ENCODE measurements at places on chromosomes 16 and 17.

- DNase-seq, result no peak
Observed at GRCh38 chr16:3119701-3120408, 7.5 kb downstream of the ZNF205 start.

GRCh38 chr17:4527566-4528125 lies 27.5 kb downstream of the MYBBP1A start:
- DNase-seq, result no peak

- no peak for DNase-seq
Observed at GRCh38 chr17:45289301-45290268, 27.2 kb downstream of the MAP3K14 start.

- no peak for DNase-seq
Observed at GRCh38 chr16:60041671-60042070, 1307.6 kb upstream of the GOT2 start.

- no peak for DNase-seq
Observed at GRCh38 chr17:75456039-75456416, 407 bp upstream of the TMEM94 start.

DNA sequence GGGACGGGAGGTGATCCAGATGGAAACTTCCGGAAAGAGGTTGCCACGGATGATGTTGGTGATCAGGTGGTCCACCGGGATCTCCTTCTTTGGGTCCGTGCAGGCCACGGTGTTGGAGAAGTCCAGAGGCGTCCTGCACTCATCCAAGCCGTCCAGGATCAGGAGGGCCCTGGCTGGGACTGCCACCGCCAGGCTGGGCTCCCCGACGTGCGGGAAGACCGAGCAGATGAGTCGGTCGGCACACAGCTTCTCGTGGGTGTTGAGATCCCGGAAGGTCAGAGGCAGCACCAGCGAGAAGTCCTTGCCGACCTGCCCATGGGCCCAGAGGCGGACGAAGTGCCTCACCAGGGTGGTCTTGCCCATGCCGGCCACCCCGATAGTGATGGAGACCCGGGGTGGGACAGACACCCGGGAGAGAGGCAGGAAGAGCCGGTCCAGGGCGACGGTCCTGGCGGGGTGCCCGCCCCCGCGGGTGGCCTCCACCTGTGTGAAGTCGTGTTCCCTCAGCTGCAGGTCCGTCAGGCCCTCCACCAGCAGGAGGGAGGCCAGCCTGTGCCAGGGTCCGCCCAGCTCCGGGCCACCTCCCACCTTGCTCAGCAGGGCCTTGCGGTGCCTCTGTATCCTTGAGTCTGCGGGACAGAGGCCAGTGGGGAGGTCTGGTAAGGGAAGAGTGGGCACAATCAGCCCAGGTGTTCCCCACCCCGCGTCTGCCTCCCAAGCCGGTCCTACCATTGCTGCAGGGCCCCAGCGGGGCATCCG lies 12.9 kb downstream of the NLRC3 start:
- DNase-seq, result no peak

DNA sequence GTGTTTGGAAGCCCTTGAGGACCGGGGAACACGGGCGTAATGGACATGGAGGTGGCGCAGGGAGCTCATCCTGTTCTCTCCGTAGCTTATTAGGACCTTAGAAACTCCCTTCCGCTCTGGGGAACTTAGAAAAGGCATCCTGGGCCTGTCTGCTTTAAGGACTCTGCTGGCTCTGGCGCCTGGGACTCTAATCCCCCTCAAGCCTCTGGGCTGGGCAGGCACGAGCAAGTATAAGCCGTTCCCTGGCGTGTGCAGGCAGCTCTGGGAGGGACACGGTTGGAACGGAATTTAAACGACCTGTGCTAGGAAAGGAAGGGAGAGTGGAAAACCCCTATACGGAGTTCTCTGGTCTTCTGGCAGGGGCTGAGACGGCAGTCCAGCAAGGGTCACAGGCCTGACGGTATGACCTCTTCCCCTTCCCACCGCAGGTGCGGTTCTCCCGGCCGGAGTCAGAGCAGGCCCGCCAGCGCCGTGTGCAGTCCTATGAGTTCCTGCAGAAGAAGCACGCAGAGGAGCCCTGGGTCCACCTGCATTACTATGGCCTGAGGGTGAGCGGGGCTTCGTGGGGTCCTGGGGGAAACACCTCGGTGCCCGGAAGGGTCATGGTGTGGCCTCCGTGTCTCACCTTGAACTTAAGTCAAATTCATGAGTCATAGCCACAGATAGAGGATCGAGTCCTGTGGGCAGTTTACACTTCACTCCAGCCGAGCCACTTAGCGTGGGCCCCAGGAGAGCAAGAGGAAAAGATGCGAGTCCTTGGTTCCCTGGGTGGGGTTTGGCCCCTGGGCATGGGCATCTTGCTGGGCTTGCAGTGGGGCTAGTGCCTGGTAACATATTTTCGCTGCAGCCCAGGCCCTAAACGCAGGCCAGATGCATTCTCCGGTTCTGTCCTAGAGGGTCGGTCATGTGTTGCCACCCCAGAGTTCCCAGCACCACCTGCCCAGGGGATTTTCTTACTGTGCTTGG lies 17.7 kb downstream of the POLR3E start:
- DNase-seq, result no peak

DNA sequence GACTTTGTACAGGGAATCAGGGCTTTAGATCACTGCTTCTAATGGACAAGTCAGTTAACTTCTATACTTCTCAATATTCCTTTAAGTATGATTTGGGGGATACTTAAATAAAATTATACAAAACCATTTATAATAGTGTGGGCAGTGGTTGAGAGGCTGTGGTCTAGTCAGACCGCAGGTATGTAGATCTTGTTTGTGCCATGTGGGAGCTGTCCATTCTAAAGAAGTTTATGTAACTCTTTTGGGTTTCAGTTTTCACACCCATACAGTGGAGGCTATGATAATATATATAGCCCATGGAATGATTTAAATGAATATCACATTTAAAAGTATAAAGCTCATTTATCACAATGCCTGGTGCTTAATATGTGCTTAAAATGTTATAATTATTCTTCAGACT lies 654.3 kb upstream of the KIF2B start:
- no peak for DNase-seq

DNA sequence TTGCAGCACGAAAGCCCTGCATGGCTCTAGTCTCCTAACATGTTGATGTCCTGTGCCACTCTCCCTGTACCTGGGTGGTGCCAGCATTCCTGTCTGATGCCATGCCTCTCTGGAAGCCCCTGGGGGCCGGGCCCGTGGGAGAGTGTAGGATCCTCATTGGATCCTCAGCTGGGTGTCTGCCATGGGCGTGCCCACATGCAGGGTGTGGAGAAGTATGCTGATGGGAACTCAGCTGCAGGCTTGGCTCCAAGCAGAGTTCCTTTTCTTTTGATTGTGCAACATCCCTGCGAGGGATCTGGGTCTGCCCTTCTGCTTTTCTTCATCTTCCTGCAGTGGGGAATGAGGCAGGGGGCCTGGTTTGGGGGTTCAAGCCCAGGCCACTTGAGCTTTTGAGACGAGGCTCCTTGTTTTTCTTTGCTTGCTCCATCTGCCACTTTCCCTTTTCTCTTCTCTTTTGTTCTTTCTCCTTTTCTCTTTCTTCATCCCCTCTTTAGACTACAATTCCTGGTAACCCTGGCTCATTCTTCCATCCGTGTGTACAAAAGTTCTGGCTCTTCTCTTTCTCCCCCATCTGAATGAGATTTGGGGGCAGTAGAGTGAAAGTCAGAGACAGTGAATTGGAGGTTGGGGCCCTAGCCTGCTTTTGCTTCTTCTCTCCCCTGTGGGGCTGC lies 32.9 kb downstream of the KSR1 start:
- DNase-seq, result no peak

- DNase-seq, result no peak
Observed at GRCh38 chr16:85162478-85163277, 50.4 kb upstream of the CIBAR2 start.

DNA sequence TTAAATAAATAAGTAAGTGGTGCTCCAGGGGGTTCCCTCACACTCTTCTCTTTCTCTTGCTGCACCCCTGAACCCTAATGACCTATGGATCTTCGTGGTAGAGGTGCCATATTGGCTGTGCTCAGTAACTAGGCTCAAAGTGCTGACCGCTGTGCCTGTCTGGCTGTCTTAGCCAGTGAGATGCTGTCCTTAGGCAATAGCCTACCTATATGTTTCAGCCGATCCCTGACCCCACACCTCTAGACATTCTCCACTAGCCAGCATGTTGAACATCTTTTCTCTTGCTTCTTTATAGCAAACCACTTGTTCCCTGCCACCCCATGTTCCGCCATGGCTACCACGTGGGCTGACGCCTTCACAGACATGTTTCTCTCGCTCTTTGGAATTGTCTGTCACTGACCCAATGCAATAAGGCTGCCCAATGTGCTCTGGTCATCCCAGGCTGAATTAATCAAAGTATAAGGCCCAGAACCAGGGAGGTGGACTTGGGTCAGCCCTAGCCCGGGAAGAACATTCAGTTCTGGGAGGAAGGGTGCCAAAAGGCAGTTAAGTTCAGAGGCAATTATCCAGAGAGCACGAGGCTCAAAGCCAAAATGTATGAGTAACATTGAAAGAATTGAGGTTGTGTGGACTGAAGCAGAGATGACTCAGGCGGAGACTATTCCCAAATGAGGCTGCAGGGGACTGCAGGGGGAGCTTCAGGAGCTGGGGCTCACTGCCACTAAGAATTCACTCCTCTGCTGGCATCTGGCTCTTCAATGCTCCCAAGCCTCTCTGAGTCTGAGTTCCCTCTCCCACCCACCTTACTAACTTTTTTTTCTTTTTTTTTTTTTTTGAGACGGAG lies 28.7 kb upstream of the TNRC6A start:
- DNase-seq, result no peak

DNA sequence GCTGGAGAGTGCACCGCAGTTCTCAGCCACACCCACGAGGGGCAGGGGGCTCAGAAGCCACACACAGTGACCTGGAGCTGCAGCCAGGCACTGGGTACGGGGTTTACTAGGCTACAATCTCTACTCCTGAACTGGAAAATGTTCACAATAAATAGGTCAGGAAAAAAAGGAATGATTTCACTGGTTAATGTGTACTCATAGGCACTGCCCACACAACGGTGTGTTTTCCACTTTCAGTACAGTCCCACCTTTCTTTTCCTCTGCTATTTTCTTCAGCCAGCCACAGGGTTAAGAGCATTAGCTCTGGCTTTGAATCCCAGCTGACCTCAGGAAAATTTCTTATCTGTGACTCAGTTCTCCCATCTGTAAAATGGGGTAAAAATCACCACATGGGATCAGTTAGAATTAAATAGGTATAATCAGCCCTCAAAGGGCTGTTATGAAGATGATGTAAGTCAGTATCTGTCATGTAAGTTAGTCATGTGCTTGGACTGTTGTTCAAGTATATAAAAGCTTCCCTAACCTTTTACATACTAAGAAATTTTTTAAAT lies 35.7 kb downstream of the ZCCHC14 start:
- DNase-seq, result no peak

DNA sequence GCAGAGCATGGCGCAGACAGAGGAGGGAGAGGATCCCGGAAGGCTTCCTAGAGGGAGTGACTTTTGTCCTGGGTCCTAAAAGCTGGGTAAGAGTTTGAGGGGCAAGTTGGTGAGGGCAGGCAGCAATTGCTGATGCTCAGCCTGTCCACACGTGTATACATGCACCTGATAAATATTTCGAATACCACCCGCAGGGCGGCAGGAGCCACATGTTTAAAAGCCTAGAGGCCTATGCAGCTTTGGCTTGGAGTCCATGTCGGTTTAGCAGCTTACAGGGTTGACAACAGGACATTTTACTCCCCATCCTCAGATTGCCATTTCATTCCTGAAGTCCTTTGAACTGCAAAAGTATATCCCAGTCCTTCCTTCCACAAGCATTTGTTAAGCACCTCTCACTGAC lies 99.1 kb downstream of the KATNIP start:
- no peak for DNase-seq

GRCh38 chr17:58250344-58251011 lies 12.1 kb downstream of the LPO start:
- DNase-seq, result no peak

- no peak for DNase-seq
Observed at GRCh38 chr17:73137376-73137775, 27.4 kb upstream of the SSTR2 start.

- no peak for DNase-seq
Observed at GRCh38 chr17:49762151-49762941, 1.6 kb downstream of the FAM117A start.

DNA sequence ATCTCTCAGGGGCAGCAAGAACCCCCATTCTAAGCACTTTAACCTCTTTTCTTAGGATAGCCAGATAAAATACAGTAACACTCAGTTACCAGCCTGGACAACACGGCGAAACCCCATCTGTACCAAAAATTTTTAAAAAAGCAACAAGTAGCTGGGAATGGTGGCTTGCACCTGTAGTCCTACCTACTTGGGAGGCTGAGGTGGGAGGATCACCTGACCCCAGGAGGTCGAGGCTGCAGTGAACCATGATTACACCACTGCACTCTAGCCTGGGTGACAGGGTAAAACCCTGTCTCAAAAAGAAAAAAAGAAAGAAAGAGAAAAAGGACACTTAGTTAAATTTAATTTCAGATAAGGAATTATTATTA lies 28.6 kb upstream of the UBE2G1 start:
- no peak for DNase-seq

- no peak for DNase-seq
Observed at GRCh38 chr16:26177438-26177837, 485.7 kb downstream of the HS3ST4 start.

DNA sequence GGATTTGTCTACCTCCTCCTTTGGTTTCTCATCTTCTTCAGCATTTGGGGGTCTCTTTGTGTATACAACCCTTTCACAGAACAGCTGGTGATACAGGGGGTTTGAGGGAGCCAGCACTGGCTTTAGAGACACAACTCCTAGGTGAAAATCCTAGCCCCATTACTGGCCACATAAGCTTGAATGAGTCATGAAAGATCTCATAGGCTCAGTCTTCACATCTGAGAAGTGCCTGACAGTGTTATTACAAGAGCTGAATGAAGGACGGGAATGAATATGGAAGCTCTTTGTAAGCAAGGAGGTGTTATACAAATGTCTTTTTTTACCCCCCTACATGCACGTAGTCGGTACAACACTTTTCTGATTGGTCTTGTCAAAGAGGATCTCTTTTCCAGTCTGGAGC lies 1.7 kb upstream of the B4GALNT2 start:
- DNase-seq, result no peak

DNA sequence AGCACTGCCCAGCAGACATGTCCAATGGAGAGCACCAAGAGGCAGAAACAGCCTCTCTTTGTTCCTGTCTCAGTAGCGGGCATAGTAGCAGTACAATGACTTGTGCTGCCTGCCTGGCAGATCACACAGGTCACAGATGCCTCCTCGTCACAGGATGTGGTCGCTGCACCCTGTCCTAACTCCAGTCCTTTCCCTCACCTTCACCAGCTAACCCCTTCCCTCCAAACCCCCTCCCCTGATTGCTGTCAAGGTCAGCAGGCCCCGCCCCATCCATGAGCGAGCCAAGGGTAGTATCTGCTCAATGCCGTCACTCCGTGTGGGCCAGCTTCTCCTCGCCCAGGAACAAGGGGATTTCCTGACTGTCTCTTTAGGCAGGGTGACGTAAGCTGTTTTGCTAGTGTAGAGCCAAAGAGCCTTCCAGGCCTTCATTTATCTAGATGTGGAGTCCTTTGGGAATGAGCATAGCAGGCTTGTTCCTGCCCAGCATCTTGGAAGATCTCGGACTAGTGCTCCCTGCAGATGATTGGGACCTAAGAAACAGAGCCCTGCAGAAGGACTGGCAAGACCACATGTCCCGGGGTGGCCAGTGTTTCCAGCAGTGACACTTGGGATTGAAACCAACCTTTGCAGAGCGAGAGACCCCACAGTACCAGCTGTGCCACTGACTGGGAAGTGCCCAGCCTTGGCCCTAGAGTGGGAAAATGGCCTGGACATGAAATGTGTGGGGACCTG lies 75.9 kb upstream of the TNRC6C start:
- peak; percentile 80 for DNase-seq

GRCh38 chr16:79618692-79619050 lies 18.1 kb upstream of the MAF start:
- DNase-seq, result peak; percentile 6

GRCh38 chr16:50718761-50719400 lies 23.0 kb upstream of the CYLD start:
- no peak for DNase-seq

GRCh38 chr16:83550183-83550569 lies 257.6 kb upstream of the HSBP1 start:
- DNase-seq, result no peak
